ENCODE measurements at places on chromosomes 12 and 14.

DNA sequence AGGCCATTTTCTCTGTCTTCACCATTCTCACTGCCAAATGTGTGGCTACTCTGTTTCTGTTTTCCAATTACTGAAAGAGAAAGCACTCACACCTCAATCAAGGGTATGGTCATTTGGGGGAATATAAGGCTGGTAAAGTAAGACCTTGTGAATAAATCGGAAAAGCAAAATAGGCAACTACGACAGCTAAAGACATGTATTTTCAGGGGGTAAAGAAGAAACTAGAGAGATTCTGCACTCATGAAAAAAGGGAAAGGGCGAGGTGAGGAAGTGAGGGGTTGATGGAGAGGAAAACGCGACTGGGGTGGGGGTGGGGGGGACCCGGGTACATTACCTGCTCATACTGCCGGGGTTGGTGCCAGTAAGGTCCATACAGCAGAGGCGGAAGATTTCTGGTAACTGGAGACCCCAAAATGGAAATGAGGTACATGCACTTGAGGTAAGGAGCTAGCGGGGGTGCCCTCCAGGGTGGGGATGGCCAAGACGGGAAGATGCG is 19.3 kb downstream of the CHD8 start:
- DNase-seq: no peak

- DNase-seq: no peak
Measured at GRCh38 chr12:43107026-43107775, 444.8 kb downstream of the ADAMTS20 start.

GRCh38 chr12:6963791-6964413 is 6.6 kb downstream of the PHB2 start:
- no peak for DNase-seq

DNA sequence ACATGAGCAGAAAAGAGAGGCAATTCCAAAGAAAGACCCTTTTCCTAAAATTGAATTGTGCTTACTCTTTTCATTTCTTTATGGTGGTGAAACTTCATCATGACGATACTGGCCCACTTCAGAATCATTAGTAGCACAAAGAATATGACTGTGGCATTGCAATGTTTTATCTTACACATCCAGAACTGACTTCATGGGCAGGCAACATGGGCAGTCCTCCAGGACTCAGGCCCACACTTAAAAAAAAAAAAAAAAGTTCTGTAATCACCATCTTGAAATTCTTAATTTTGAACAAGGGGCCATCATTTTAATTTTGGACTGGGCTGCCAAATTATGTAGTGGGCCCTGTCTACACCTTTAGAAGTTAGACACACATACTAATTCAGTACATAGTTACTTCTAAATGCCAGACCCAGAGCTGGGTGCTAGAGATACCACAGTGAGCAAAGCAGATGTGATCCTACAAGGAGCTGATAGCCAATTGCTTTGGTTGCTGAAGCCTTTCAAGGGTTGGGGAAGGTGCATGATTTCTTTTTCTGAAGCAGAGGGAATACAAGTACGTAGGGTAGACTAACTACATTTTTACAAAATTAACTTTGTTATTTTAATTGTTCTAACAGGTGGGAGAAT is 35.2 kb downstream of the HELB start:
- DNase-seq: no peak

DNA sequence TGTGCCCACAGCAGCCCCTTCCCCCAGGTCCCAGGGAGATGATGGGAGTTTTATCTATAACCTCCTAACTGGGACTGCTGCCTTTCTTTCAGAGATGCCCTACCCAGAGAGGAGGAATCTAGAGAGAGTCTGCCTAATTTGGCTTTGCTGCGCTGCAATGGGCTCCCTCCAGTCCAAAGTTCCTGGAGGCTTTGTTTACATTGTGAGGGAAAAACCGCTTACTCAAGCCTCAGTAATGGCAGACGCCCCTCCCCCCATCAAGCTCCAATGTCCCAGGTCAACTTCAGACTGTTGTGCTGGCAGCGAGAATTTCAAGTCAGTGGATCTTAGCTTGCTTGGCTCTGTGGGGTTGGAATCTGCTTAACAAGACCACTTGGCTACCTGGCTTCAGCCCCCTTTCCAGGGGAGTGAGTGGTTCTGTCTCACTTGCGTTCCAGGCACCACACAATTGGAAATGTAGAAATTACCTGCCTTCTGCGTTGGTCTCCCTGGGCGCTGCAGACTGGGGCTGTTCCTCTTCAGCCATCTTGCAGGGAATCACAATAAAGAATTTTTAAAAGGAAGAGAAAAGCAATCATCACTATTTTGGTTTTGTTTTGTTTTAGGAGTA is 262.5 kb downstream of the FOXG1 start:
- DNase-seq: no peak

DNA sequence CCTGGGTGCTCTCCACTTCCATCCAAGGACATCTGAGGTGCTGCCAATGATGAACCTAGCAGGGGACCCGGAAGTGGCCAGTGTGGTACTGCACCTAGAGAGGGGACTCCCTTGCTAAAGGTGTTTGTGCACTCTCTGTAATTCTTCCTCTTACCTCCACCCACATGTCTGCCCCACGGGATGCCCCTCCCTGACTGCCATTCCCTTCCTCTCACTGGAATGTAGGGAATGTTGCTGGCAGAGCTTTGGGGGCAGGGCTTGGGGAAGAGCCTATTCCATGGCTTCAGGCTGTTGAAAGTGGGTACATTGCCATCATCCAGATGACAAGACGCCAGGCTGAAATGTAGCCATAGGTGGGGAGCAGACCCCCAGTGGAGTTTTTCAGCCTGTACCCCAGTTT is 153.2 kb downstream of the SMOC1 start:
- no peak for DNase-seq

GRCh38 chr12:115752156-115752555 is 525.3 kb downstream of the MED13L start:
- DNase-seq: no peak

- DNase-seq: no peak
Measured at GRCh38 chr12:66984077-66984476, 285.1 kb upstream of the CAND1 start.

DNA sequence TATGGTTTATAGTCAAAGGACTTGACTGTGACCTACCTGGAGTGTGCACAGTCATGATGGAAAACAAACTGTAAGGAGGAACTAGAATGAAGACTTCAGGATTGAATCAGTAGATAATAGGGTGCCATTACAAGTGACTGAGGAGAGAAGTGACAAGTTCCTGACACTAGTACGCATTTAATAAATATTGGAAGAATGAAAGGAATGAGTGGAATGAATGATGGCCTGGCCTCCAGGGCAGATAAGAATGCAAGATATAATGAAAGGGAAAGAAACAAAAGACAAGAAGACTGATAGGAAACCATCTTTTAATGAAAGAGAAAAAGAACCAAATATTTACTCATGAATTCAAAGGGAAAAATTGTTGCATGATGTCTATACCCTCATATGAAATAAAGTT is 44.7 kb upstream of the NEDD1 start:
- no peak for DNase-seq

DNA sequence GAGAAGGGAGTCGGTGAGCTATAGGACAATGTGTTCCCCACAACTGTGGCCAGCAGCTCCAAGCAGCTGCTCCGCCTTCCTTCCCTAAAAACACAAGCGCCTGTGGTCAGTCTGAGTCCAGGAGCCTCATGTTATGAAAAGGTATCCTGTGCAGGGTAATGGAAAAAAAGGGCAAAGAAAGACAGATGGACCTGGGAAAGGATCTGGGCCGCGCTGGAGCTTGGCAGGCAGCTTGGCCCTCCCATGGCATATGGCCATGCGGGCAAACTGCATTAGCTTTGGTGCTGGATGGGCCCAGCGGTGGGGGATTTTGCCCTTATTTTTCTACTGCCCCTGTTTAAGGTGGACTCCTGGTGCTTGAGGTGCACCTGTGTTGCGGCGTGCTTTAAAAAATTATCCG is 23.7 kb upstream of the CHST11 start:
- DNase-seq: no peak

- DNase-seq: no peak
Measured at GRCh38 chr14:105135700-105136395, 32.7 kb downstream of the JAG2 start.

GRCh38 chr12:130044991-130045621 is 117.2 kb upstream of the FZD10 start:
- DNase-seq: no peak

- no peak for DNase-seq
Measured at GRCh38 chr12:121524196-121524916, 56.5 kb downstream of the KDM2B start.

DNA sequence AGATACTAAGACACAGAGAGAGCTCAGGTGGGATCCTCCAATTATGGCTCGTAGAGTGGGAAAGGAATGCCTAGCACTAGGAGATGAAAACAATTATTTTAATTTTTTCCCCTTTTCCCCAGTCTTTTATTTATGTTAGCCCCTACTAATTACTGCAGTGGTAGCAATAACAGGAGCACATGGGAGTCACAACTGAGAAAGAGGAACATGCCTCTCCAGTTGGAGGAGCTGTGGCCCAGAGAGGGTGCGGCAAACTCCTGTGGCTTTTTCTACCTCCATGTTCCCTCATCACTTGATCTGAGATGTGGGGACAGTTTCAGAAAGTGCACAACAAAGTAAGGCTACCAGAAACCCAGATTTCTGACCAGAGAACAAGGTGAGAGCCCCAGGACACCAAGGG is 25.9 kb upstream of the POC1B start:
- DNase-seq: no peak

- no peak for DNase-seq
Measured at GRCh38 chr12:114678028-114678427, 5.9 kb downstream of the TBX3 start.

DNA sequence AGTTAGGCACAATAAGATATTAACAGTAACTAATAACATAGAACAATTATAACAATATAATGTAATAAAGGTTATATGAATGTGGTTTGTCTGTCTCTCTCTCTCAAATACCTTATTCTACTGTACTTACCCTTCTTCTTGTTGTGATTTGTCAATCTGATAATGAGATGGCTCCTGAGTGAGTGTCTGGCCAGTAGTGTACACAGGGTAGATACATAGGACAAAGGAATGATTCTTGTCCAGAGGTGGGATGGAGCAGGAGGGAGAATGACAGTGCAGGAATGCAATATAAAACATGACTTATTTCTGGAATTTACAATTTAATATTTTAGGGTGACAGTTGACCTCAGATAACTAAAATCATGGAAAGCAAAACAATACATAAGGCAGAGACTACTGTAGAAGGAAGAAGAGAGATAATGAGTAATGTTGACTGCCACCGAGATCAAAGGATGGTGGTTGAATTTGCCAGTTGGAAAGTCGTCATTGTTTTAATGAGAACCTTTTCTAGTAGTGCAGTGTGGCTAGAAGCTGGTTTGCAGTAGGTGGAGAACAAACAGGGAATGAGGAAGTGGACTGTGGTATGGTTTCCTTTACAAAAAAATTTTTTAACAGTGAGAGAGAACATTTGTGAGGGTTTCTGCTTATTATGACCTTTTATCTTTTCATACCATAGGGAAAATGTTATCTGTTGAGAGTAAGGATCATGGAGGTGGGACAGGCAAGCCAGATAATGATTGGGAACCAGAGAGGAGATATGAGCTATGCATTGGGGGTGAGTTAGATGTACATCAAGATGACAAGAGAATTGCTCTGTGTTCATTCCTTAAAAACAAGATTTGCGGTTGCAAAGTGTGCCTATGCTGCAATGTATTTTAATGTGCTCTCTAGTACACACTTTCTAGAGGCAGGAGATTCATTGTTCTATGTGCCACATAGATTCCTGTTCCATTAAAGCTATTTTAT is 458.3 kb downstream of the BTG1 start:
- DNase-seq: no peak

GRCh38 chr14:72644758-72645489 is 249.0 kb downstream of the DPF3 start:
- DNase-seq: no peak

All from activated naive CD4-positive, alpha-beta T cell treated with anti-CD3 and anti-CD28 coated beads, Interleukin-2, amount 50 U/mL, for 16 hours (primary cell).